ENCODE measurements at places on chromosomes 2 and 18.

DNA sequence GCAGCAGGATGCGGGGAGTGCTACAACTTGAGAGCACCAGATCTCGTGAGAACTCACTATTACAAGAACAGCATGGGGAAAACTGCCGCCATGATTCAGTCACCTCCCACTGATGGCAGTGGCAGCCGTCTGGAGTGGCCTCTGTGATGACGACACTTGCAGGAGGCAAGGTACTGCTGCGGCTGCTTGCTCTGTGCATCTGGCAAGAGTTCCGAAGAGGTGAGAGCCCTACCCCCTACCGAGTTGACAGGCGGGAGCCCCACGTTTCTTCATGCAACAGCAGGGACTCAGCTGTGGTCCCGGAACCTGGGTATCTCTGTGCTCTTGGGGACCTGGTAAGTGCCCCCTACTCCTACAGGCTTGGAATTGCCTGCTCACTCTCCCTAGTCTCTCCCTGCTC, 1672.7 kb upstream of the TMEFF2 start:
- DNase-seq, result no peak

- no peak for DNase-seq
Measured at GRCh38 chr2:71243634-71244301, 16.9 kb upstream of the PAIP2B start.

- no peak for DNase-seq
Measured at GRCh38 chr2:236359426-236360045, 95.3 kb upstream of the ASB18 start.

- no peak for DNase-seq
Measured at GRCh38 chr2:16249246-16250055, 309.1 kb downstream of the MYCN start.

GRCh38 chr2:45950606-45951005, 299.1 kb downstream of the PRKCE start:
- DNase-seq, result no peak

GRCh38 chr2:96832754-96833507, 10.9 kb downstream of the ANKRD23 start:
- no peak for DNase-seq

DNA sequence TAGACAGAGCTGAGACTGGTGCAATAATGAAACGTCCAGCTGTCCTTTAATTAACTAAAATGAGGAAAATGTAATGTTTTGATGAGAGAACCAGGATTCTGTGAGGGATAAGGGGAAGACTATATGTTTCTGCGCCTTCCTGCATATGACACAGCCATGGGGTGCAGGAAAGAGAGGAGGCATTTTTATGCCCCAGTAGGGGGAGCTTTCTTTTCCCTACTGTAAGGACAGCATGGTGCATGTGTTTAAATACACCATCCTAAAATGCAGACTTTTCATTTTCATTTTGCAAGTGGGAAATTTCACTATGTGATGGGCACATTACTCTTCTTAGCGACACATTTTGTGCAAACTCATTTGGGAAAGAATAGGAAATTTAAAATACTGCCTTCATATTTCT, 446.1 kb downstream of the ARHGAP15 start:
- no peak for DNase-seq

DNA sequence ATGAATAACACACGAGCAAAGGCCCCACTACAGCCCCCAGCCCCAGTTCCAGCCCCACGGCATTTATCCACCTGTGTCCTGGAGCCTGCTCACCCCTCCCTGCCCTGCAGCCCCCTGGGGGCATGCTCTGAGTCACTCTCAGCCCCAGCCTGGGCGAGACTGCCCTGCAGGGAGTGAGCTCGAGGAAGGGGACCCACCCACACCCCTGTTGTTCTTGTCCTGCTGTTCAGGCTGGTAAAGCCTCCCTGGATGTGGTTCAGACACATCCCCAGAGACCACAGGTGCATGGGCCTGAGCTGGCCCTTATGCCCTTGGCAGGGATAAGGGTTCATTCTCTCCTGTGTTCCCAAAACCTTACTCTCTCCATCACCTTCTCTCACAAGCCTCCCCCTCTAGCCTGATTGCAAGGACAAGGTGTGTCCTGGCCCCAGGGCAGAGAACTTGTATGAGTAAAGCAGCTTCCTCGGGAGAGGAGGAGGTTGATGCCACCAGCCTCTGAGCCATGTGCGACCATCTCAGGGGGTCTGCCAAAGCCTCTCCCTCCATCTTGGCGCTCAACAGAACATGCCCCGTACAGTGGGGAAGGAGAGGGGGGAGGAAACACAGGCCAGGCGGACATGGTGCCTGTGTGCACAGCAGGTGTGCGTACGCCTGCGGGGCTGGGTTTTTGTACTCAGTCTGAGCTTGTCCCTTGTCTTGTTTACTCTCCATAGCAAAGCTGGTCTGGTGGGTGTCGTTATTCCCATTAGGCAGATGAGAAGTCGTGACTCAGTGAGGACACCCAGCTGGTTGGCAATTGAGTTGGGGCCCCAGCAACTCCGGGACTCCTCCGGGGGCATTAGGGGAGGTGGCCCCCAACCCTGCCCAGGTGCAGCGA, 64.4 kb downstream of the CIB4 start:
- no peak for DNase-seq

- no peak for DNase-seq
Measured at GRCh38 chr2:219507581-219508443, 6.5 kb upstream of the ASIC4 start.

- DNase-seq, result no peak
Measured at GRCh38 chr2:16079637-16080036, 139.3 kb downstream of the MYCN start.

- no peak for DNase-seq
Measured at GRCh38 chr2:204264085-204264553, 281.2 kb upstream of the PARD3B start.

GRCh38 chr2:229431327-229431954, 160.4 kb upstream of the PID1 start:
- no peak for DNase-seq

GRCh38 chr2:177806025-177806424, 266.6 kb downstream of the PDE11A start:
- no peak for DNase-seq

GRCh38 chr2:178844269-178844668, 37.0 kb upstream of the TTN start:
- DNase-seq, result no peak

- no peak for DNase-seq
Measured at GRCh38 chr2:236847538-236848263, 238.0 kb upstream of the COPS8 start.

- no peak for DNase-seq
Measured at GRCh38 chr2:134449157-134449556, 195.3 kb downstream of the MGAT5 start.

- DNase-seq, result no peak
Measured at GRCh38 chr2:65528241-65528574, 95.8 kb upstream of the SPRED2 start.

DNA sequence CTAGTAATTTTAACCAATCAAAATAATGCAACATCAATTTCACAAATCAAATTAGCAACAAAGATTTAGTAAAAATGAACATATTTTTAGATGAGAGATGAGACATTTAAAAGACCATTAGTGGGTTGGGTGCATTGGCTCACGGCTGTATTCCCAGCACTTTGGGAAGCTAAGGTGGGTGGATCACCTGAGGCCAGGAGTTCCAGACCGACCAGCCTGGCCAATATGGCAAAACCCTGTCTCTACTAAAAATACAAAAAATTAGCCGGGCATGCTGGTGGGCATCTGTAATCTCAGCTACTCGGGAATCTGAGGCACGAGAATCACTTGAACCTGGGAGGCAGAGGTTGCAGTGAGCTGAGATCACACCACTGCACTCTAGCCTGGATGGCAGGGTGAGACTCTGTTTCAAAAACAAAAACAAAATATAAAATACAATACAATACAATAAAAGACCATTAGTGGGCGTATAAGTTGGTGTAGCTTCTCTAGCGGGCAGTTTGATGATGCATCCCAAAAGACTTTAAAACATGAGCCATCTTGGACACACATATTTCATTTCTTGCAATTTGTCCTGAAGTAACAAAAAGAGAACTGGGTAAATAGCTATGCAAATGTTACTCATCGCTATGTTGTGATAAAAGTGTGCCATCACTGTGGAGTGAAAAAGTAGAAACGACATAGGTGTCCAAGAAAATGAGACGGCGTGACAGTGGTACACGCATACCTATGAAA, 101.8 kb downstream of the COL6A3 start:
- no peak for DNase-seq

DNA sequence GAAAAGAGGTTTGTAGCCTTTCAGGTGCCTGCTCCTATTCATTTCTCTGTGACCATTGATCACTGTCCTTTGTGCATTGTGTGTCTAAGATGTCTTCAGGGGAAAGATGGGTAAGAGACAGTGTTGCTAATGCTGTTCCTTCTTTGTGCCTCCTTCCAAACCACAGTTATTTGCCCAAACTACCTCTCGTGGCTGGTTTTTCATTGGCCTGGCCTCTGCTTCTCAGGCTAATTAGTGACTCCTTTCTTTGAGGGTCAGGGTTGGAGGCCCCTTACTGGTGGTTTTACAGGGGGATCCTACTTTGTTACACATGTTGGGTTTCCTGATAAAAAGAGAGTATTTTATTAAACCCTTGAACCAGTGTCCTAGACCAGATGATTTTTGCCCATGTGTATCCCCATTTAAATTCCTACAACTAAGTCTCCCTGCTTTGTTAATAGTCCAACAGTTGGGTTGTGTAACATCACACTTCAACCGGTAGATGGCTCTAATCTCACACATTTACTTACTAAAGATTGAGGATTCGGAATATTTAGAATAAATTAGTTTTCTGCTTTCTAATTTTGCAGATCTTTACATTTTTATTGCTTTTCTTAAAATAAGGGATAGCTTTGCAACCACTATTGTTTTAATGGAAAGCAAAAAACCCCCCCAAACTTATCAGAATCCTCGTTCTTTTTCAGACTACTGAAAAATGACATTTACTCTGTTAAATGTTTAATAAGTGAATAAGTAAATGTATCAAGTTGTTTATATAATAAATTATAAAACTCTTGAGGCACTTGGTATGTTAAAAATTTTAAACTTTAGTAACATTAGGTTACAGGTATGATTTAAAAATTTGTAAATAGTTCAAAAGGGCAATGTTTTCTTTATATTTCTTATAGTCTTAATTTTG, 2.4 kb downstream of the MARS2 start:
- DNase-seq, result no peak

GRCh38 chr2:54233832-54234649, 22.0 kb downstream of the TSPYL6 start:
- no peak for DNase-seq

- DNase-seq, result no peak
Measured at GRCh38 chr2:20091305-20091991, 40.0 kb upstream of the LAPTM4A start.

GRCh38 chr2:31365834-31366505, 48.6 kb downstream of the XDH start:
- no peak for DNase-seq
